ENCODE measurements at places on chromosomes 1 and 21.

GRCh38 chr1:204154568-204155255 is 2.9 kb upstream of the ETNK2 start:
- DNase-seq = no peak
- H3K4me1 ChIP-seq = peaks cover 9% of the 10 kb centered on the region
- no peak overlapping the region for H3K4me3 ChIP-seq
- H3K27ac ChIP-seq = no peak overlapping the region
- H3K36me3 ChIP-seq = no peaks in the 10 kb centered on the region

GRCh38 chr1:153945795-153946621 is 510 bp downstream of the DENND4B start:
- peak; percentile 82 for DNase-seq
- H3K27ac ChIP-seq = peak overlapping the region; percentile 91
- H3K36me3 ChIP-seq = peaks cover 41% of the 10 kb centered on the region
- peak overlapping the region; percentile 83 for H3K4me3 ChIP-seq

- no peaks in the 10 kb centered on the region for H3K36me3 ChIP-seq
- peak overlapping the region; percentile 82 for H3K27ac ChIP-seq
- DNase-seq = peak; percentile 55
Observed at GRCh38 chr1:8169364-8170058, 143.4 kb upstream of the ERRFI1 start.

- H3K36me3 ChIP-seq = no peaks in the 10 kb centered on the region
- no peak for DNase-seq
- H3K4me1 ChIP-seq = peaks cover 16% of the 10 kb centered on the region
- H3K27me3 ChIP-seq = no peaks in the 10 kb centered on the region
Observed at GRCh38 chr1:186611156-186611555, 69.1 kb downstream of the PTGS2 start.

GRCh38 chr1:204891860-204892259 is 21.2 kb downstream of the NFASC start:
- DNase-seq = no peak
- H3K27me3 ChIP-seq = no peaks in the 10 kb centered on the region
- H3K27ac ChIP-seq = no peak overlapping the region
- H3K4me3 ChIP-seq = no peak overlapping the region
- no peaks in the 10 kb centered on the region for H3K4me1 ChIP-seq
- no peaks in the 10 kb centered on the region for H3K36me3 ChIP-seq

DNA sequence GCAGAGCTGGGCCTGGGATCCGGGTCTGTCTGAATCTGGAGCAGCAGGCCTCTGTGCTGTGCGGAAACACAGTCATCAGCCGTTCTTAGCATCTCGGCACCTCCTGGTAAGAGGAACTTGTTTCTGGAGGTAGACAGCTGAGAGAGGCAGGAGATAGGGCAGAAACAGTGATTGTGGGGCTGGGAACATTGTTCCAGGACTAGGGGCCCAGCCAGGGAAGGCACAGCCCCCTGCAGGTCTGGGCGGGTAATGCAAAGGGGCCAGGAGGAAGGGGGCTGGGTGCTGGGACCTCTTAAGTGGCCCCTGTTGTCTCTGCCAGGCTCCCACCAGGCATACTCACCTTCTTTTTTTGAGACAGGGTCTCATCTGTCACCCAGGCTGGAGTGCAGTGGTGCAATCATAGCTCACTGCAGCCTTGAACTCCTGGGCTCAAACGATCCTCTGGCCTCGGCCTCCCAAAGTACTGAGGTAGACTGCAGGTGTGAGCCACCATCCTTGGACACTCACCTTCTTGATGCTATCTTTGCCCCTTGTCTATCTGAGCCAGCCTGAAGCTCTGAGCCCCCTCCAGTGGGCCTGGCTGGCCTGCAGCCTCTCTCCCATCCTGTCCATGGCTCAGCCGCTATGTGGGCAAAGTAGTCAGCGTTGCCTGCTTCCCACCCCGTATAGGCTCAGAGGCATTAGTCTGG is 134.3 kb upstream of the ZBTB40 start:
- H3K4me3 ChIP-seq = no peak overlapping the region
- no peak overlapping the region for H3K27ac ChIP-seq
- no peaks in the 10 kb centered on the region for H3K4me1 ChIP-seq
- DNase-seq = no peak
- peaks cover 3% of the 10 kb centered on the region for H3K27me3 ChIP-seq

GRCh38 chr1:178932552-178932906 is 61.7 kb upstream of the ANGPTL1 start:
- no peak overlapping the region for H3K27ac ChIP-seq
- no peaks in the 10 kb centered on the region for H3K4me1 ChIP-seq
- H3K4me3 ChIP-seq = no peak overlapping the region
